ENCODE measurements at places on chromosomes 7 and 10.

- DNase-seq: no peak
Measured at GRCh38 chr7:81684514-81685269, 85.2 kb downstream of the HGF start.

GRCh38 chr7:46071601-46072000, 150.5 kb upstream of the IGFBP3 start:
- no peak for DNase-seq

DNA sequence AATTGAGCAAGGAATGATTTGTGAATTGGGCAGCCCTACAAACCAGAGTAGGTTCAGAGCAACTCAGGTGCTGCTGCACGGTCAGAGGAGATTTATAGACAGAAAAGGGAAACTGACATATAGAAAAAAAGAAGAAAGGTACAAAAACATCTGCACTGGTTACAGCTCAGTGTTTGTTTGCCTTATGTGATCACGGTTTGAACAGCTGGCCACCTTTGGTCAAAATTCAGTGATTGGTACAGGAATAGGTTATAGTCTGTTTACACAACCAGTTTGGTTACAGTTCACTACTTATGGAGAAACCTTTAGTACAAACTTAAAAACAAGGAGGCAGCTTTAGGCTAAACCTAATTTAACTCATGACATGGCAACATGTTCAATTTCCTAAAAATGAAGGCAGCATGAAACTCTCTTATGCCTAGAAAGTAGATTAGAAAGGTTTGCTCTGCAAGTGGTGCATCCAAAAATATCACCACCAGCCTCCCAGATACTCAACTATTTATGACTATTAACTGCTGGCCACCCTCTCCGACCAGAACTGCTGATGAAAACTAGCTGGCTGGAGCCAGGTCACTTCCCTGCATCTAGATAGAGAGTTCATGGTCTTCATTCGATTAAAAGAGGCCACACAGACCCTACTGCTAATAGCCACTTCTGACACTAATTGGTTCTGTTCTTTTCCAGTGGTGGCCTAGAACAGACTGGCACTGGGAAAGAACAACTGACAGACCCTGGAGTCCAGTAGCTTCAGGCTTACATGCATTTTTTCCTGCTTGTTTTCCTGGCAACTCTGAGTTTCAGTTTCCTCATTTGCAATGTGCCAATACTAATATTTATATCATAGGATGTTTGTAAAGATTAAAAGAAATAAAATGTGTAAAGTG, 548.0 kb downstream of the CCSER2 start:
- no peak for DNase-seq

GRCh38 chr7:41886262-41886900, 183.5 kb upstream of the INHBA start:
- no peak for DNase-seq

DNA sequence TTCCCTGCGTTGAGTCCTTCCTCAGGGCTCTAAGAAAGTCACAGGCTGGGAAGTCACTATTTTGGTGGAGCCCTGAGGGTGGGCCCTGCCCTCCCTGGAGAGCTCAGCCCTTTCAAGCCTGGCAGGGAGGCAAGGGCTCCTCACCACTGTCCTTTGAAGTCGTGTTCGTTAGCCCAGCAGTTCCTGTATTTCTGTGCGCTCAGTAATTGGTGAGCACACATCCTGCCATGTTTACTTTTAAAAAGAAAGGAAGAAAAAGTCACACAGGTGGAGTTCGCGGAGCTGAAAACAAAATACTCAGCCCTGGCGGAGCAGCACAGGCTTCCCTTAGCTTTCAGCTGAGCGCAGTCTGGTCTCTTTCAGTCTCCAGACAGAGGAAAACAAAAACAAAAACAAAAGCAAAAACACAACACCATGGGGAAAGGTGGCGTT, 37.1 kb downstream of the PRKCQ start:
- no peak for DNase-seq

DNA sequence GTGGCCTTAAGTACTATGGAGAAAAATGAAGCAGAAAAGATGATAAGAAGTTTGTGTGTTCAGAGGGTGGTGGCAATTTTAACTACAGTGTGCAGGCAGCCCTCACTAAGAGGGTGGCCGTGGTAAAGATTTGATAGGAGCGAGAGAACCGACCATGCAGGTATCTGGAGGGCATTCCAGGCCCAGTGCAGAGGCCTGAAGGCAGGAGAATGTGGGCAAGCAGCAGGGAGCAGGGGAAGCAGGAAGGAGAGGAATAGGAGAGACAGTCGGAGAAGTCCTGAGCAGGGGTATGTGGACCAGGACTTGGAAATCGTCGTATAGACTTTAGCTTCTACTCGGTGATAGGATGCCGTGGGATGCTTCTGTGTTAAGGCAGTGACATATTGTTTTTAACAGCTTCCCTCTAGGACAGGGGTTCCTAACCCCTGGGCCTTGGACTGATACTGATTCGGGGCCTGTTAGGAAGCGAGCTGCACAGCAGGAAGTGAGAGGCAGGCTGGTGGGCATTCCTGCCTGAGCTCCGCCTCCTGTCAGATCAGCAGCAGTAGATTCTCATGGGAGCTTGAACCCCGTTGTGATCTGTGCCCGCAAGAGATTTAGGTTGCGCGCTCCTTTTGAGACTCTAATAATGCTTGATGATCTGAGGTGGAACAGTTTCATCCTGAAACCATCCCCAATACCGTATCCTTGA, 227.2 kb downstream of the CCDC3 start:
- no peak for DNase-seq

- DNase-seq: no peak
Measured at GRCh38 chr10:73467206-73467605, 28.6 kb downstream of the PPP3CB start.

- no peak for DNase-seq
Measured at GRCh38 chr10:82391971-82392370, 517.0 kb downstream of the NRG3 start.

DNA sequence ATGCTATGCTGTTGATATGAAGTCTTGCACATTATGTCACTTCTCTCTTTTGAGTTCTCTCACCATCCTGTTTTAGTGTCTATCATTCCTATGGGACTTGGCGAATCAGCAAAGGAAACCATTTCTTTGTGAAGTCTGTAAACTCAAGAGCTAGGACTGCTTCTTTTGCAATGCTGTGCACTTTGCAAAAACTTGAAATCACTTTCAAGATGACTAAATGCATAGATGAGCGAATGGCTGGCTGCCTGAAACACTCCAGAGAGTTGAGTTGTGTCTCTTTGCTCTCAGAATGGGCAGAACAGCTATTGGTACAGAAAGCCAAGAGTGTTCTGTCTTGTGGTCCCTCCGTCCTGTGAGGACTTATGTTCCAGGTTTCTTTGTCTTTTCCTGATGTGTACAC, 18.3 kb upstream of the ELMO1 start:
- peak; percentile 55 for DNase-seq
